Activated CD8-positive, alpha-beta T cell treated with anti-CD3 and anti-CD28 coated beads for 36 hours (primary cell): ENCODE measurements at places on chromosomes 5 and 9. TPM values are rescaled to one million over a fixed set of nuclear protein-coding genes. Genes with fewer than 3 reads are reported as not detected.

- H3K4me3 ChIP-seq: no peak overlapping the region
- peaks cover 4% of the 10 kb centered on the region for H3K27me3 ChIP-seq
- H3K27ac ChIP-seq: no peak overlapping the region
- no peaks in the 10 kb centered on the region for H3K36me3 ChIP-seq
- H3K4me1 ChIP-seq: no peaks in the 10 kb centered on the region
- no peak for DNase-seq
Observed at GRCh38 chr9:35510754-35511428, 21.0 kb downstream of the RUSC2 start.

DNA sequence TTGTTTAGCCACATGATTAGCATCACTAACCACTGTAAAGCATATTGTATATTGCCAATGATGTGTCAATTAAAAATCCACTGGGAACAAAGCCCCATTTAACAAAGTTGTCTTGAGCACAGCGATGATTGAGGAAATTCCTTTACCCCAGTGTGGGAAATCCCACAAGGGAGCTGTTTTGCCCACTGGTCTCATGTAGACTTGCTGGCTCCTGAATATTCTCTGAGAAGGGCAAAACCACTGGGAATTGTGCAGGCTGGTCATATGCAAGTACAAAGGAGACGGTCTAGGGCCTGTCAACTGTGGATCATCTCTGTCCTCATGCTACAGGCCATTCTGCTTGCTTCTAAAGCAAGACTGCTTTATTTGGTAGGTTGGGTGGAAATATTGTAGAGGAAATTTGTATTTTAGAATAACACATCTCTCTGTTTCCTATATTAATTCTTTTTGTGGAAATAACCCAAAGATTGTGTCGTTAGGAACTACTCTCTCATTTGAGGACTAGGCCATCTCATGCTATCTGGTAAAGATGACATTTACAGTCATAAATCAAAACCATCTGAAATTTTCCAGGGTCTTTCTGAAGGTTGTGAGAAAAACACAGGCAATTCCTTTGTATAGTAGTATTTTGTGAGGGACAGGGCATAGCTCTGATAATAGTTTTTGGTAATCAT is 60.2 kb downstream of the PARP8 start:
- H3K27ac ChIP-seq: peak overlapping the region; percentile 93
- H3K27me3 ChIP-seq: no peaks in the 10 kb centered on the region
- DNase-seq: no peak
- H3K36me3 ChIP-seq: peaks cover 17% of the 10 kb centered on the region

GRCh38 chr5:140365941-140366340 is 5.9 kb downstream of the SLC4A9 start:
- no peaks in the 10 kb centered on the region for H3K27me3 ChIP-seq
- no peak overlapping the region for H3K27ac ChIP-seq
- peaks cover 5% of the 10 kb centered on the region for H3K4me1 ChIP-seq
- no peak for DNase-seq

The ARL14EPL gene
- not detected for total RNA-seq

- no peaks in the 10 kb centered on the region for H3K36me3 ChIP-seq
- H3K27ac ChIP-seq: no peak overlapping the region
- H3K4me3 ChIP-seq: no peak overlapping the region
- H3K27me3 ChIP-seq: peaks cover 22% of the 10 kb centered on the region
Observed at GRCh38 chr9:86921151-86921923, 26.0 kb downstream of the GAS1 start.

GRCh38 chr5:138739938-138740337 is 13.3 kb upstream of the CTNNA1 start:
- H3K27me3 ChIP-seq: peaks cover 10% of the 10 kb centered on the region
- no peak for DNase-seq
- no peak overlapping the region for H3K27ac ChIP-seq
- H3K4me3 ChIP-seq: no peak overlapping the region

GRCh38 chr9:133782157-133783130 is 44.3 kb upstream of the SARDH start:
- H3K27me3 ChIP-seq: no peaks in the 10 kb centered on the region
- DNase-seq: peak; percentile 84
- no peaks in the 10 kb centered on the region for H3K36me3 ChIP-seq
- H3K4me3 ChIP-seq: no peak overlapping the region
- H3K27ac ChIP-seq: no peak overlapping the region

- H3K4me1 ChIP-seq: no peaks in the 10 kb centered on the region
- H3K36me3 ChIP-seq: no peaks in the 10 kb centered on the region
- no peak overlapping the region for H3K27ac ChIP-seq
- H3K27me3 ChIP-seq: no peaks in the 10 kb centered on the region
- DNase-seq: no peak
Observed at GRCh38 chr9:17068671-17069070, 66.2 kb upstream of the CNTLN start.

GRCh38 chr9:23747088-23748075 is 78.7 kb downstream of the ELAVL2 start:
- H3K27me3 ChIP-seq: no peaks in the 10 kb centered on the region
- no peak overlapping the region for H3K4me3 ChIP-seq
- no peak for DNase-seq
- H3K36me3 ChIP-seq: no peaks in the 10 kb centered on the region
- H3K4me1 ChIP-seq: no peaks in the 10 kb centered on the region

DNA sequence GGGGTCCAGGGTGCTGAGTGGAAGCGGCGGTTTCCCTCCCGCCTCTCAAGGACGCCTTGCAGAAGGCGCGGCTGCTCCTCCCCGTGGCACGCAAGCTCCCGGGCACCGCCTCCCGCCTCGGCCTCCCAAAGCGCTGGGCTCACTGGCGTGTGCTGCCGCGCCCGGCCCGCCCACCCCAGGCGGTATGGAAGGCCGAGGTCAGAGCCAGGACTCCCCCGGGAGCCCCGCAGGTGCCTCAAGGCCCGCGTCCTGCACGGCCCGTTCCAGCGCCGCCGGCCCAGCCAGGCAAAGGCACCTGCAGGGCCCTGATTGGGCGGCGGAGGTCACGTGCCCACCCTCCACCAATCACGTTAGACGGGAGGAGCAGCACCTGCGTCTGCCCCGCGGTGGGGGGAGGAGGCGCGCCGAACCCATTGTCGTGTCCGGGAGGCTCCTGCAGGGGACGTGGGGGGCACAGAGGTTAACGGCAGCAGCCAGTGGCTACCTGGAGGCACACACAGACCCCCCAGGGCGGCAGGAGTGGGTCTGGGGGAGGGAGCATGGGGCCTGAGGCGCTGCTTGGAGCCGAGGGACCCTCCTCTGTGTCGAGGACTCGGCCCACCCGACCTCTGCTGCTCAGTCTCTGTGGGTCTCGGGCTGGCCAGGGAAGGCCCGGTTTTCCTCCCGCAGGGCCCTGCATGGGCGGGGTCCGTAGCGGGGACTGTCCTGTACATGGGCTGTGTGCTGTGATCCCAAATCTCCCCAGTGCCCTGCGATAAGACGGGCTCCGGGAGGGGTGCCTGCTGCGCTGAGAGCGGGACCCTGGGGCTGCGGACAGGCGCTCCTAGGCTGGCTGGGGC is 2.0 kb upstream of the LCN12 start:
- peaks cover 6% of the 10 kb centered on the region for H3K4me1 ChIP-seq
- no peaks in the 10 kb centered on the region for H3K36me3 ChIP-seq
- DNase-seq: peak; percentile 99
- H3K27me3 ChIP-seq: no peaks in the 10 kb centered on the region
- peak overlapping the region; percentile 82 for H3K4me3 ChIP-seq
- H3K27ac ChIP-seq: peak overlapping the region; percentile 83
